ENCODE measurements at places on chromosomes 11 and 22.

DNA sequence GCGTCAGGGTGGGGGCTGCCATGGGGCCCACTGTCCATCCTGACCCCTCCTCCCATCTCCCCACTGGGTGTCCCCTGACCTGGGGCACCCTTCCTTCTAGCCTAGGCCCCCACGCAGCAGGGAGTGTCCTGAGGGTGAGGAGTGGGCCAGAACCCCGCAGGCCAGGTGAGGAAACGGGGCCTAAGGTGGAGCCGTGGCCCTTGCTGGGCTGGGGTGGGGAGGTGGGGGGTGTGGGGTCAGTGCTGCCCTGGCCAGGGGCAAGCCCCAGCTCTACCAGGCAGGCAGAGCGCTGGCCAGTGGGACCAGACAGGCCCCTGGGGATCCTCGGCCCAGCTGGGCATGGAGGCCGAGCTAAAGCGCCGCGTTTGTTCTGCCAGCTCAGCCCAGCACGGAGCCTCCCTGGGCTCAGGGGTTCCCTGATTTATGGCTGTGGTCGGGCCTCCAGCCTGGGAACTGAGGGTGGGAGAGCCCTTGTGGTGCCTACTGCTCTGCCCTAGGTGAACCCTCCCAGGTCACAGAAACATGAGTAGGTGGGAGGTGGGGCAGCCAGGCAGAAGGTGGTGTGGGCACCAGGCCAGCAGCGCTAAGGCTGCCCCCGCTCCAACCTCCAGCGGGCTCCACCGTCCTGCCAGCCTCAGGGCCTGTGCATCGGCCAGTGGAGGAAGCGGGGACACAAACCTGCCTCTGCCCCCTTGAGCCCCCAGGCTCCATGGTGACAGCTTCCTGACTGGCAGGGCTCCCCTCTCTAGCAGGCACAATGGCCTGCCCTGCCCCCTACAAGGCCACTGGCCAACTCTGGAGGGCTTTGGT, 22.4 kb downstream of the TRMU start:
- no peak for DNase-seq

DNA sequence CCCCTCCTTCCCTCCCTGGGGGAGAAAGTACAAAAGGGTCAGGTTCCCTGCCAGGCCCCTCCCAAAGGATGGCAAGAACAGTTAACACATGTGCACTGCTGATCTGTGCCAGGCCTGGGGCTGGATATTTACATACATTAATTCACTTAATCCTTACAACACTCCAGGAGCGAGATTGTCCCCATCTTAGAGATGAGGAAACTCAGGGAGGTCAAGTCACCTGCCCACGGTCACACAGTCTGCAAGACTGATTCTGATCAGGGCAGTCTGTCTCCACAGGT, 36.5 kb downstream of the NECTIN1 start:
- DNase-seq, result no peak

GRCh38 chr11:13207665-13208594, 69.7 kb upstream of the BMAL1 start:
- peak; percentile 35 for DNase-seq

- DNase-seq, result no peak
Observed at GRCh38 chr11:117281869-117282268, 9.3 kb upstream of the BACE1-AS start.

DNA sequence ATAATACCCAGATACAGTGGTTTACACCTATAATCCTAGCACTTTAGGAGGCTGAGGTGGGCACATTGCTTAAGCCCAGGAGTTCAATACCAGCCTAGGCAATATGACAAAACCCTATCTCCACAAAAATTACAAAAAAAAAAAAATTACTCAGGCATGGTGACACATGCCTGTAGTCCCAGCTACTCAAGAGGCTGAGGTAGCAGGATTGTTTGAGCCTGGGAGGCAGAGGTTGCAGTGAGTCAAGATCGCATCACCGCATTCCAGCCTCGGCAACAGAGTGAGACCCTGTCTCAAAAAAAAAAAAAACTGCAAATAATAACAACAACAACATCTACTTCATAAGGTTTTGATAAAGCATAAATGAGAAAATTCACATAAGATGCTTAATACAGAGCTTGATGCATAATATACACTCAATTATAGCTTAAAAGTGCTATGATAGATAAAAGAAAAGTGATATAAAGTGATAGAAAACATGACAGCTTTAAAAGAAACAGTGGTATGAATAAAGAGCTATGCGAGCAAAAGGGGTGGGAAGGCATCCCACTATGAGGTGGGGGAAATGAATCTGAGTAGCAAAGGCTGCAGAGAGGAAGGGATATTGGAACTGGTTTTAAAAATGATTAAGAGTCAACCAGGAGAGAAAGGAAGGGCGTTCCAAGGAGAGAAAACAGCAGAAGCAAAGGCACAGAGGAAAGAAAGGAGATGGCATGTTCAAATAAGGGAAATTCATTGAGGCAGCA, 197.6 kb downstream of the KIF18A start:
- no peak for DNase-seq

DNA sequence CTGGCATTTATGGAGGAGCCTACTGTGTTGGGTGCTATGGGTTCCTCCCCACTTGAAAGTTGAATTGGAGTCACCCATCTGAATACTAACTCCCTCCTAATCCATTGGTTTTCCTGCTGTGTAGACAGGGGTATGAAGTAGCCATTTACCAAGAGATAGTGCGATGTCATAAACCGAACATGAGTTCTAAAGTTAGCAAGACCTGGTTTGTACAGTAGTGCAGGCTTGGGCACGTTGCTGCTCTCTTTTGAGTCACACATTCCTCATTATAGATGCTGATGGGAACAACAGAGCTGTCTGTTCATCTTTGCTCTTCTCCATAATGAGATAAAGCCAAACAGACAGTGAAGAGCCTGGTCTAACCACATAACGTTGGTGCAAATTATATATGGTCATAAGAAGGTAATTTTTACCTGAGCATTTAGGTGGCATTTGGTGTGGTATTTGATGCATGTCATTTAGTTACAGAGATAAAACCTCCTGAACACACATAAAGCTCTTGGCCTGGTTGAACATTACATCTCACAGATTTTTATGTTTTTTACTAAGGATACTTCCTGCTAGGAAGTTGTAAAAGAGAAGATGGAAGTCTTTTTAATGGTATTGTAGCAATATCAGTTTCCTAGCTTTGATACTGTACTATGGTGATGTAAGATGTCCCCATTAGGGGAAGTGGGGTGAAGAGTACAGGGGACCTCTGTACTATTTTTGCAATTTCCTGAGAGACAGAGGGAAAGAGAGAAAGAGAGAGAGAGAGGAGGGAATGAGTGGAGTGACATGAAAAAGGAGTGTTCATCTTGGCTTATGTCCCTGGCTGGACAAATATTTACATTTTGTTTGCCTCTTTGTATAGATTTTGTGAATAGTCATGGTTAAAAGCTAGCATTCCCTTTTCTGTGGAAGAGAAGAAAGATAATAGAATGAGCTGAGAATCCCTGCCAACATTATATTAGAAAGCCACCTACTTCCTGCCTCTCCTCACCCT, 27.9 kb downstream of the GRAP2 start:
- no peak for DNase-seq

- DNase-seq, result no peak
Observed at GRCh38 chr22:47158457-47158856, 396.0 kb downstream of the TBC1D22A start.

- DNase-seq, result no peak
Observed at GRCh38 chr22:34976474-34976873, 89.5 kb upstream of the ISX start.

DNA sequence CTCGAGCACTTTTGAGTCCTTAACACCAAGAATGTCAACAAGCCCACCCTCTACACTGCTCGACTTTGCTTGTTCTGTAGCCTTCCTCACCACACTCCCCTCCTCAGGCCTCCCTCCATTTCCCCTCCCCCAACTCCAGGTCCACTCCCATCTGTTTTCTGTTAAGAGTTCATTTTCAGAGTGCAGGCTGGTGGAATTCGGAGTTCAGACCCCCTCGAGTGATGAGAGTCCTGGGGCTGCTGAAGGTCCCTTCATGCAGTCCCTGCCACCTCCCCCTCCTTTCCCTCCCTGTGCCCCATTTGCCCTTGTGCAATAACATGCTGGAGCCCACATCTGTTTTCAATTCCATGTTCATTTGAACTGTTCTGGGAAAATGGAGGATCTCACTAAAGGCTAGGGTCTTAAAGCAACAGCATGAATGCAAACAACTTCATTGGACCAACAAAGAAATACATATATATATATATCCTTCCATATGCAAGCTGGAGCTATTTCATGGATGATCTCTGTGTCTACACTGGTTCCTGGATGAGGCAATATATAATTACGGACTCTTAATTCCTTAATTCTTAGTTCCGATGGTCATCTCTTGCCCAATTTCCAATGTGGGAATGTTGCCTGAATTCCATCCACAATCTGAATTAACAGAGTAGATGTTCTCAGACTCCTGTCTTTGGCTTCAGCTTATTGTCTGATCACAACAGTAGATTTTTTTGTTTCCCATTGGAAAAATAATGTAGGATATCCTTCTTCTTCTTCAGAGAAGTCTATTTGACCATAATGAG, 340.4 kb downstream of the ETS1 start:
- no peak for DNase-seq

GRCh38 chr22:40603088-40603605, 33.4 kb downstream of the MRTFA start:
- DNase-seq, result no peak

GRCh38 chr11:16856022-16856471, 117.6 kb downstream of the C11orf58 start:
- no peak for DNase-seq

GRCh38 chr11:77039491-77040400, 5.5 kb downstream of the B3GNT6 start:
- DNase-seq, result no peak

DNA sequence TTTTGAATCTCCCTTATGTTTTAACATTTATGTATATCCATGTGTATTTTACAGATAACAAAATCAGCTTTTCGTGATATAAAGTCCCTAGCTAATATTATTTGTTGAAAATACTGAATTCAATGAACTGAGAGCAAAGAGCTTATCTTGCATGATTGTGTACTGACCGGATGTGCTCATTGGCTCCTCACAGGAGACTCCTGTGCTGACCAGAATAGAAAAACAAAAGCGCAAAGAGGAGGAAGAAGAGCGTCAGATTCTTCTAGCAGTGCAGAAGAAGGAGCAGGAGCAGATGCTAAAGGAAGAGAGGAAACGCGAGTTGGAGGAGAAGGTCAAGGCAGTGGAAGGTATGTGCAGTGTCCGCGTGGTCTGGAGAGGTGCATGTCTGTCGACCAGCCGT, 39.4 kb upstream of the SLC25A18 start:
- DNase-seq, result no peak

DNA sequence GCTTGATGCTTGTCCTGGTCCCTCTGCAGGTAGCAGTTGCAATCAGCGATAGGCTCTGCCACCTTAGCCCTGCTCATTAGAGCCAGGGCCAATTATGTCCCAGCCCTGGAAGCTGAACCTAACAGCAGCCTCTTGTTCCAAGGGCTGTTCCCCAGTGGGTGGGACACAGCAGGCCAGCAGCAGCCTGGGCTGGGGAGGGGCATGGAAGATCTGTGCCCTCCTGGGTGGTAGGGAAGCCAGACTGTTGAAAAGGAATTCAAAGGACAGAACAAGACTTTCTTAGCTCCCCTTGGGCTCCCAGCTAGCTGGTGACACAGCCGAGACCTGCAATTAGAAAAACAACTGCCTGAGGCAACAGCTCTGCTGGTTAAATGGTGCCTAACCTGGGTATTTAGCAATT, 17.4 kb downstream of the DRD2 start:
- DNase-seq, result no peak
